ENCODE measurements at places on chromosomes 7 and 10.
A peak's percentile ranks its signal among the peaks of the same experiment; 100 is the strongest.

DNA sequence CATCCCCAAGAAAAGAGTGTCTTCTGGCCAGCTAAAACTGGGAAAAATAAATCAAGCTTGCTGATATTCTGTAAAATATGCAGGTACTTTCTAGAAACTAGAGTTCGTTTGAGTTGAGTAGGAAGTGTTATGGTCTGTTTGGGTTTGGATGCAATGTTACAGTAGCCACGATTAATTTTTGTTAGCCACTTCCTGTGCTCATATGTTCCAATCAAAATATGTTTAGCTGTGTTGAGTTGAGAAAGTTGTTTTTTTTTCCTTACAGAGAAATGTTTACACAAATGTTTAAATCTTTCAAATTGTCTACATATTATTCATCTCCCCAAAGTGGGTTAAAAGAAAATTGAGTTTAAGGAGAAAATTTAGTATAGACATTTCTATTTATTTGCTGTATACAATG is 11.3 kb upstream of the LAMB1 start:
- no peak for DNase-seq

DNA sequence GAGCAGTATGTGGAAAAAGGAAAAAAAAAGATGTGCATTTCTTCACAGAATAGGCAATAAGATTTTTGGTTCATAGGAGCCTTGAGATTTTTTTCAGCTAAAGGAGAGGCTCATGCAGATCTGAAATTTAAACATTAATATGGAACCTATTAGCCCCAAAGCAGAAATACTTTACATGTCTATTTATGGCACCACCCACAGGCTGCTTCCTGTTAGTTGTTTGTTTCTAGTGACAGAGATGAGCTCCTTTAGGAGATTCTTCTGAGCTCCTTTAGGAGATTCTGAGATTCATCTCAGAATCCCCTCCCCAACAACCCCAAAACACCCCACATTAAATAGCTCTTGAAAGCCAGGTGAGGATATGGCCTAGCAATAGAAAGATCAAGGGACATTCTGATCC is 27.9 kb upstream of the HPS1 start:
- DNase-seq: no peak

- DNase-seq: no peak
Observed at GRCh38 chr7:19327018-19327417, 181.8 kb upstream of the FERD3L start.

- no peak for DNase-seq
Observed at GRCh38 chr10:129438024-129438423, 29.0 kb upstream of the MGMT start.

DNA sequence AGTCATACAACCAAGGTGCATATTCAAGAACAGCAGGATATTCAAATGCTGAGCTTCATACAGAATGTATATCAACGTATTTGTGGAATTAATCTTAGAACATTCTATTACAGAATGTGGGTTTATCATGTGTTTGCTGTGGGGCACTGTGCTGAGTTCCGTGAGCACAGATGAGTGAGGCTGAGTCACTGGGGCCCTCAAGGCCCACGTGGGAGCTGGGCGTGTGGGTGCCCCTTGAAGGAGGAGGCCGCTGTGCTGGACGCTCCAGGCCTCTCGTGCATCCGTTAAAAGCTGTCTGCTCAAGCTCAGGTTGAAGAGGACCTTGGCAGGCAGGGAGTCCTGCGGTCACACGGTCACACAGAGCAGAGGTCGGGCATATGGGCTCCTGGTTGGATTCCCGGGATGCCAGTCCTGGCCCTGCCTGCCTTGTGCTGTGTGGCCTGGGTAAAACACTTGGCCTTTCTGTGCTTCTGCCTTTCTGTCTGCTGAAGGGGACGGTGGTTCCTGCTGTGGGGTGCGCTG is 70.1 kb downstream of the GLRX3 start:
- DNase-seq: no peak

DNA sequence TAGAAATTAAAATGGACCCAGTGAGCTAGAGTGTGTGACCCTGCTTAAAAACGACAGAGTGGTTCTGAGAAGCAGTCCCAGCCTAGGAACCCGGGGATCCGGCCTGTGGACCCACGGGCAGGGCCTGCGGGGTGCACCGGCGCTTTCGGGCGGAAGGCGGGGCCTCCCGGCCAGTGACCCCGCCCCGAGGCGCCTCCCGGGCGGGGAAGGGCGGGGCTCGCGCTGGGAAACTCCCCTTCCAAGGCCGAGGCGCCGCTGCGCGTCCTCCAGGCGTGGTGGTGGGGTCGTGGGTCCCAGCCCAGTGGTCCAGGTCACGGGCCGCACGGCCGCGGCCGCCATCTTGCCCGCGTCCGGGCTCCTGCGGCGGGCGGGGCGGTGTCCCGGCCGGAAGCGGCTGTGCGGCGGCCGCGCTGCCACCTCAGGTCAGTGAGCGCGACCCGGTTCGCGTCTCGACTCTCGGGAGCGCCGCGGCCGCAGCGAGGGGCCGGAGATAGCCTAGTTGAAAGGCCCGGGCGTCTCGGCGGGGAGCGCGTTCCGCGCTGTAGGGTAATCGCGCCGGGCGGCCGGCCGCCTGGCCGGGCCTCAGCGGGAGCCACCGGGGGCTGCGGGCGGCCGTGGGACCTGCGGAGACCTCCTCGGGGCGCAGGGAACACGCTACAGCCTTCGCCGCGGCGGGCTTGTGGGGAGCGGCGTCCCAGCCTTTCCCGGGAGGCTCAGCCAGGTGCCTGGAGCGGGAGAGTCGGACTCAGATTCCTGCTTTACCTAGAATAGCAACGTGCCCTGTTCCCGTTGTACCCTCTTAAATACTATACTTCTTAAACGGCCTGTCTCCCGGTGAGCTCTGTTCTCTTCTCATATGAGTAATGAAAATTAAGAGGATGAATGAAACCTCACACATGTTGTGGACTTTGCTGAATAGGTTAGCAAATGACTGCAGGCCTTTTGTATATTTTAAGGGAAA is at the start of gene MIOS:
MIOS (plus strand) TSS at position 234 of the 961 bp plus-strand sequence. CDS start 5,592 bp downstream, outside the sequence.
- DNase-seq: peak; percentile 83

DNA sequence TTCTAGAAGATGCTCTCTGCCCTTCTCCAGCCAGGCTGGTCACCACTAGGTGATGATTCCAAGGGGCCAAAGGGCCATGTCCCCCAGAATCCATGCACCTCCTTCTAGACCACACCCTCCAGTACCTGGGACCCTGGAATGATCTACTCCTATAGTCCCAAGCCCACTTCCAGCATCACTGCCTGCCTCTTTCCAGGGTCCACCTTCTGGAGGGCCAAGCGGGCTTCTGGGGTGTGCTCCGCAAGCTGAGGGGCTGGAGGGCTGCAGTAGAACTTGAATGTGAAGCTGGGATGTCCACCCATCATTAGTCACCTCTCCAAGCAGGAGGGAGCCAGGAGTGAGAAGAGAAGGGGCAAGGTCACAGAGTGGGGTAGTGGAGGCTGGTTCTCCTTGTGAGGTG is 234.4 kb upstream of the MYO3A start:
- no peak for DNase-seq

DNA sequence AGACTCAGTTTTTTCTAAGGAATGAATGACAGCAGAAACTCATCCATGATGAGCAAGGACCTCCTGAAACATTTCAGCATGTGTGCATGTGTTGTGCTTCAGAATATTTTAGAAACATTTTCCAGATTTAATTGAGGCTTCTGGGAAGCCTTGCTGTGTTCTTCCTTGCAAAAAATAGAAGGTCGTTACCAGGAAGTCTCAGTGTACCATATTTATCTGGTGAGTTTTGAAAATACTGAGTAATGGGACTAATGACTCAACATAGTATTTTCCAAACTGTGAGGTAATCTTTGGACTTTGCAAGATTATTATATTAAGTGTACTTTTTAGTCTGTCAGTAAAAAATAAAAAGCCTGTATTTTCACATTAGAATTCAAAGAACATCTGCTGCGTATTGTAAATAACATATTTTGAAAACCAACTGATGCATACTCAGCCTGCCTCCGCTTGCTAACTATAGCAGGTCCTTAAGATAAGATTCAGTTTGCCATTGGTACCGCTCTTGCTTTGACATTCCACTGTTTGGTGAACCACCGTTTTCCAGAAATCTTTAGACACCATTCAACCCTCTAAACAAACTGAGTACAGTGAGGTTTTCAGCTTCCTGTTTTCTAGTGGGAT is 739.6 kb upstream of the GALNT17 start:
- DNase-seq: no peak

DNA sequence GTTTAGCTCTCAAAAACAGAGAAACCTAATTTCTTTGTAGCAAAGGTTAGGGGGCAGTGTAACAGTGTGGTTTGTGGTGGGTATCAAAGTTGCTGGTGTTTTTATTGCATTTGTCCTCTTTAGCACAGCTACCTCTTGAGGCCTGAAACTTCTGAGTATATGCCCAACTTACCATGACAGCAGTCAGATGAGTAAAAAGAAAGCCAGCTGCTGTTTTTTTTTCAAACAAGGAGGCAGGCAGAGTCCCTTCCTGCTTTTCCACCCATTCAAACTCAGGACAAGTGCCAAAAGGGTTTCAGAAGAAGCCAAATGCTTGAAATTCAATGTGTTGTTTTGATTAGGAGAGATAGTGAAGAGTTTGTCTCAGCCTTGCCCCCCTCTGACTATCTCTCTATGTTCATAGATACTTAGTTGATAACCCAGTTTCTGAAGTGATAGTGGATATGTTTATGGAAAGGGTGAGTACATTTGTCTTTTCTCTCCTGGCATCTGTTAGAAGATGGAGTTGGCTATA is 23.1 kb downstream of the GBF1 start:
- DNase-seq: peak; percentile 32

GRCh38 chr10:114634609-114634979 is 23.5 kb downstream of the ABLIM1 start:
- peak; percentile 78 for DNase-seq

DNA sequence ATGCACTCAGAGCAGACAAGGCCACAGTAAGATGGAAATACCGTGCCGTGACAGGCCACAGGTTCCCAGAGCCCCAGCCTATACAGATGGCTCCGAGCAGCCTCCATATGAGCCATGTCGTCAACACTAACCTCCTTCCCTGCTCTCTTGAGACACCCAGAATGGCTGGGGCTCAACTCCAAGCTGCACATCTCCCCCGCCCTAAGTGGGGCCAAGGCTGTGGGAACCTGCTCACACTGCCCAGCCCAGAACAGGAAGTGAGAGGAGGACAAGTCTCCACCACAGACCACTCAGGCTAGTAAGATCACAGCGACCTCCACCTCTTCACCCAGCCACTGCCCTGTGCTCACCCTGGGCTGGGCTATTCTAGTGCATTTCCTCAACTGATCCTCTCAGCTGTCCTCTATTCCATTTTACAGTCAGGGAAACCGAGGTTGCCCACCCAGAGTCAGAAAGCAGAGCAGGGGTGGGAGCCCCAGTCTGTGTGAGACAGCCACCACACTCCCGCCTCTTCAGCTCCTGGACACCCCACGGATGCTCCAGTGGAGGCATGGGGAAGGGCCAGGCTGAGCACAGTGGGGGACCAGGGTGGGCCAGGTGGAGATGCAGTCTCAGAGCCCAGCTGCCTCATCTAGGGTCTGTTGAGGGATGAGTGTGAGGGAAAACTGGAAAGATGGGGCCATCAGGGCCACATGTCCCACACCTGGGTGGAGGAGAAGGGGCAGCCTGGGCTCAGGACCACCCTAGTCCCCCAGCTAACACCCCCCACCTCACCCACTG is 11.6 kb downstream of the GRID1 start:
- no peak for DNase-seq

DNA sequence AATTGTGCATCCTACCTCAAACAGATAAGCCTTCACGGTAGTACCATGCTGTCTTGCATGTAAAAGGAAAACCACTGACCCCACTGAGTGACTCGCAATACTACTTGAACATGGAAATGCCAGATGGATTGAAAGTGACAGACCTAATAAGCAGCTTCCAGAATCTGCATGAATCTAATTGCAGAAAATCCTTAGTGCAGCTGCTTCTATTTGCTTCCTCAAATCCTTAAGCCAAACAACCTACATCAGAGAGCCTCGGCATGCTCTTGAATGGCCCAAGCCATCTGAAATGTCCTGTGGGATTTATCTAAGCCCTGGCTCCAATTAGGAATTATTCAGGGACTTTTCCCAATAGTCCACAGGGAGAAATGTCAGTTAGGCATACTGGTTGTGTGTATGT is 509.5 kb upstream of the CELF2 start:
- no peak for DNase-seq

GRCh38 chr7:151790830-151791620 is 85.9 kb downstream of the PRKAG2 start:
- no peak for DNase-seq
